Urinary bladder (tissue), 4 donors: ENCODE measurements at places on chromosomes 2 and 18. TPM values are rescaled to one million over a fixed set of nuclear protein-coding genes. Genes with fewer than 3 reads are reported as not detected.

The SRD5A2 gene
- total RNA-seq: 16.2 TPM

The PLB1 gene
- total RNA-seq: 5.0 TPM

The SPR gene
- total RNA-seq: 5.5 TPM

The TUBA3E gene
- total RNA-seq: not detected

The EML6 gene
- total RNA-seq: 3.9 TPM

The GAL3ST2 gene
- total RNA-seq: not detected

The CFAP65 gene
- not detected for total RNA-seq

The MC2R gene
- not detected for total RNA-seq

DNA sequence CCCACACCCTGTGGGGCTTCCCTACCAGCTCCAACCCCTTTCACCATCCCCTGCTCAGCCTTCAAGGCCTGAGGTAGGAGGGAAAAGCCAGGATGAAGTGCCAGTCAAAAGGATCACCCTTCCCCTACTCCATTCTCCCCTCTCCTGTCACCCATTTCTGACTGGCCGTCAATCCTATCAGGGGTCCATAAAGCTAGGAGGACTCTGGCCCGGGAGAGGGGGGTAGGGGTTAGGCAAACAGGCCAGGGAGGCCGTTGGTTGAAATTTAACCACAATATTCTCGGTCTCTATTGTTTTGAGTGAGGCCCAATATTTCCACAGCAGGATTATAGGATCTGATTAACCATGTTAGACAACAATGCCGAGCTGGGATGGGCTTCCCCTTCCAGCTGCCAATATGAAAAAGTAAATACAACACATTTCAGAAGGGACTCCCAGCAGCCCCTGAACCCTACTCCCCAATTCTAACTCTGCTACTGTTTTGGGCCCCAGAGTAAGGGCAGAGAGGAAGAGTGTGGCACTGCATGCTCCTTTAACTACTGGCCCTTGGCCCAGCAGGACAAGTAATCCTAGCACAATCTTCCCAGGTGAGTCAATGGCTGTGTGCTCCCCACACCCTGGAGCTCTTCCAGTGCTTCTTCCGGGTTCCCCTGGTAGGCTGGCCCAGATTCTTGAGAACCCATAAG lies 10.6 kb upstream of the IHH start:
- DNase-seq: no peak

- no peak for DNase-seq
Measured at GRCh38 chr18:71450257-71450656, 1093.9 kb downstream of the CBLN2 start.

DNA sequence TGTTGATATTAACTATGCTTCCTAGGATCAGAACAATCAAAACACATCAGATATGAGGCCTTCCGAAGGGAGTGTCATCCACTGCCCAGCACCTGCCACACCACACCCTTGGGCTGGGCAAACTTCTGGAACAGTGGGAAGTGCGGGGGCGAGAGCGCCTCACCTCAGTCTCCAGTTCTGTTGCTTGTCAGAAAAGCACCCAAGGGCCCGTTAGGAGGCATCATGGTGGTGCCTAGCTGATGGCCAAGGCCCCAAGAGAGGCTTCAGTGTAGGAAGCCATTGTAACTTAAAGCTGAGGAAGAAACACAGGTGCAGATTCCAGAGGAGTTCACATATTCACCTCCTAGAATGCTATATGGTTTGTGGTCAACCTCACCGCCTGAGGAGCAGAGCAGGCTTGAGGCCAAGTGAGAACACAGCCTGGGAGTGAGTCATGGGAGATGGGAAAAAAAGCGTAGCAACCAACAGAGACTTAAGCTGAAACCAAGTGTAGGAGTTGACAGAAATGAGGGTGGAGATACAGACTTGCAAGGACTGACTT lies 85.1 kb upstream of the ATL2 start:
- no peak for DNase-seq

DNA sequence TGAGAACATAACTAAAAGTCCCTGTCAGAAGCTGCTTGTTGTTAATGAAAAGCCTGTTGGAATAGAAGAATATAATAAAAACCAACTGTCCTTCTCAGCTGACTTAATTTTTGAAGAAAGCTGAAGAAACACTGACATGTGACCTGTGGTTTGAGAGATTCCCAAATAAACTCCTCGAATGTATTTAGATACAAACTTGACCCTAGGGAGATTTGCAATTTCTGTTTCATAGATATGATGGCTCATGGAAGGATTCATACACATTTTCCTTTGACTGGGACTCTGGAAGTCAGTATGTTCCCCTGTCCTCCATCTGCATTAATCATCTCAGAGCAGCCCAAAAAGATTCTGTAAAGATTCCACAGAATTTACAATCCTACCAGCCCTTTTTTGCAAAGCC lies 195.1 kb downstream of the TMEM247 start:
- no peak for DNase-seq

- no peak for DNase-seq
Measured at GRCh38 chr2:20035955-20036666, 15.3 kb downstream of the LAPTM4A start.

GRCh38 chr18:31373641-31374040 lies 2.9 kb upstream of the DSG4 start:
- DNase-seq: no peak

DNA sequence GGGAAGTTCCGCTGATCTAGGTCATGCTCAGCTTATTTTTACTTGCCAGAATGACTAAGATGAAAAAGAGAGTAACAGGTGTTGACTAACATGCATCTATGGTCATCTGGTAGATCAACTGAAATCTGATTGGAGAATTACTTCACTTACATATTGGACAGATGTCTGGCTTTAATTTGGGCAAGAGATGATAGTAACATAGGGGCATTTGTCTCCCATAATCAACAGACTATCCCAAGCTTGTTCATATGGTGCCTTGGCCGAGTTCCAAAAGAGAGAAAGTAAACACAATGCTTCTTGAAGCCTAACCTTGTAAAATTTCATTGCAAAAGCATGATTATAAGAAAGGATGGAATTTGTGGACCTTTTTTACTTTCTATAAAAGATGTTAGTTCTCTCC lies 503.7 kb downstream of the ADCYAP1 start:
- DNase-seq: no peak

DNA sequence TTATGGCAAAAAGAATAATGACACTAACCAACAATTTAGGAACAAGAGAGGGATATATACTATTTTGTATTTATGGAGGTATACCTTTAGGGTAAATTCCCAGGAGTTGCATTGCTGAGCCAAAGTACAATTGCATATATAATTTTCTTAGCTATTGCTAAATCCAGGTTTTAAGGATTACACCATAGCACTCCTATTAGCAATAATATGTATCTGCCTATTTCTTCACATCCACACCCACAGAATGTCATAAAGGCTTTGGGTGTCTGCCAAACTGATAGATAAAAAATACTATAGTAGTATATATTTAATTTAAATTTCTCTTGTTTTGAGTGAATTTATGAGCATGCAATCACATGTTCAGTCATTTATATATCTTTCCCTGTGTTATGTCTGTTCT lies 11.5 kb upstream of the SERPINB13 start:
- no peak for DNase-seq

DNA sequence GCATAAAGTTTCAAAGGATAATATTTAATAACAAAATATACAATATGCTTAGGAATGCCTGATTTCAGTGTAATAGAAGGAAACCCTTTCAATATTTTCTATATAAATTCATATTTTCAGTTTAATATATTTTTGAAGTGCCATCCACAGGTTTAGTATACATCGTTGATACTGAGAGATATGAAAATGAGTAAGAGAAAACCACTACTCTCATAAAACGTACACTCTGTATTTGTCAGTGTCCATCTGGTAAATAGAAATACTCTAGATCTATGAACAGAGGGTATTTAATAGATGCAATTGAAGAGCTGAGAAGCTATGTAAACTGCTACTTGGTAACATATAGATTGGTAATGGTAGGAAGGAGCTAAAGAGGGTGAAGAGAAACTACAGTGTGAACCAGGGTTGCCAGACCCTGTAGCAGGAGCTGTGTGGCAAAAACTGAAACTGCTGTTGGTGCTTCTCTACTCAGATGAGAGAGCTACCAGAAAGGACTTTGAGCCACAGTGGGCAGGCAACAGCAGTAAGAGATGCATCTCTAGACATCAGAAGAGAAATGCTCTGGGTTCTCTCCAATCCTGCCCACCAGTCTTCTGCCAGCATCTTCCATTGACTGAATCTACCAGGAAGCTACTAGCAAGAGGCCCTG lies 187.4 kb downstream of the CCDC102B start:
- no peak for DNase-seq

GRCh38 chr18:56795381-56795780 lies 144.2 kb downstream of the WDR7 start:
- DNase-seq: no peak

DNA sequence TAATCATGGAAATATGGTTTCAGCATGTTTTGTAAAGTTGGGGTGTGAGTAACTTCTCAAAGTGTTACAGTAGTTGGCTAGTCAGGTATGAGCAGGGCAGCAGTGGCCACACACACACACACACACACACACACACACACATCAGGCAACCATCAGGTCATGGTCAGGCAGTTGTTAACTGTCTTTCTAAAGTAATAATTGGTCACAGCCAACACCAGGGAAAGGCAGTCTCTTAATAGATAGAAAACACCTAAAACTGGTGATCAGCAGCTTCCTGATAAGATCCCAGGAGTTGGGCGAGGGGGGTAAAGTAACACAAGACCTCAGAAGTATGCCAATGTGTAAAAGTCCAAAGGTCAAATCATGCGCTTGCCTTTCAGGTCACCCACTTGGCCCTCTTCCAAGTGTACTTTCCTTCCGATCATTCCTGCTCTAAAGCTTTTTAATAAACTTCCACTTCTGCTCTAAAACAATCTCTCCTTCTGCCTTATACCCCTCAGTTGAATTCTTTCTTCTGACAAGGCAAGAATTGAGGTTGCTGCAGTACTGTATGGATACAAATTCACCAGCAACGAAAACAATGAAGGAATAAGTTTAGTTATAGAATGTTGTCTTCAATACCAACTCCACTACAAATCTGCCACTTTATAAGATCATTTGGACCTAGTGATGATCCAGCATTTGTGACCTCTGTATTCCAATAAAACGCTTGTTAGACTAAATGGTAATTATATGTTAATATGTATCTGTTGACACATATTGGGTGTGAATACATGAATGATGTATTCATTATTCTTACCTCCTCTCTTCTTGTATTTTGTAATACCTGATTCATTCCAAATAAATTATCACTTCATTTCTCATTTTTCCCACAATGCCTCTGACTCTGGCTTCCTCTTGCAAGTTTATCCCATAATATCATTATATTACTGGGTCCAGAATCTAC lies 254.3 kb downstream of the METTL4 start:
- DNase-seq: no peak

DNA sequence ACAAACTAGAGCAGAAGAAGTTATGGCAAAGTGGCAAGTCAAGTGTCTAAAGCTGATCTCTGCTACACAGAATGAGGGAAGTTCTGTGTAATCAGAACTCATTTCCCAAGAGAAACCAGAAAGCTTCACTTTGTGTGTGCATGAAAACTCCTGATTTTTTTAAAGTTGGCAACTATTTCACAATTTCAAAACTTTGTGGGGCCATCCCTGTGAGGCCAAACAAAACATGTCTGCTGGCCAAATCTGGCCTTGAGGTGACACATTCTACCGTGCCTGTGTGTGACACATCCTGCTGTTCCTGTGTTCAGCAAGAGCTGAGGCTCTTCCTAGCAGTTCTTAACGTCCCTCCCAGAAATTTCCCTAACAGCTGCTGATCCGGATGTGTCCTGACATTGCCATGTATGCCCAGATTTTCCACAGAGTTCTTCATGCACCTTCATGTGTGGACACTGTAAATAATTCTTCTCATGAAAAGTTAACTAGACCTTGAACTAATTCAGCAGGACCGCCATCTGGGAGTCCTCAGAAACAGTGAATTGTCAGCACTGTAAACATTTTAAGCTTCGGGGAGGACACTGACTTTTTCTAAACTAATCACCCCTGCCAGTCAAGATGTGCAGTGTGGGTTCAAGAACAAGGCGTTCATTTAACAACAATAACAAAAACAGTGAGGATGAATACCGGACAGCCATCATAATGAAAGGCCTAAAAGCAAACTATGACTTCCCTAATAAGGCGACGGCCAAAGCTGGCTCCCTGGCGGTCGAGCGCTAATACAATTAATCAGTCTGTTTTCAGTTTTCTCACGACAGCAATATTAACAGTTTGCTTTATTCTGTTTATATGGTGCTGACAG lies 99.0 kb downstream of the PLEKHM3 start:
- peak; percentile 33 for DNase-seq

- no peak for DNase-seq
Measured at GRCh38 chr2:212249451-212249850, 289.2 kb downstream of the ERBB4 start.

GRCh38 chr2:84839851-84840250 lies 41.0 kb downstream of the TRABD2A start:
- no peak for DNase-seq

DNA sequence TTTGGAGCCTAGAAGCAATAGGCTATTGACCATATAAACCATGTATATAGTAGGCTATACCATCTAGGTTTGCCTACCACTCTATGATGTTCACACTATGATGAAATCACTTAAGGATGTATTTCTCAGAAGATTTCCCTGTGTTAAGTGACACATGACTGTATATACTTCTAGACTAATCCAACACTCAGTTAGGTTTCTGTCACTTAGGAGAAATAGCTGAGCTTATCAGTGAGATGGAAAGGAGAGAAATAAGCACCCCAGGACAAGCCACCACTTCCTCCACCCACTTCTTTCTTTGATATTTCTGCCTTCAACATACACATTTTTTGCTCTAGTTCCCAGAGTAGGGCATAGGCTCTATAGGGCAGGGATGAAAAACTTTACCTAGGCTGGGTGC lies 7.8 kb downstream of the PECR start:
- DNase-seq: no peak

GRCh38 chr2:147181351-147182029 lies 663.3 kb upstream of the ACVR2A start:
- DNase-seq: no peak

GRCh38 chr18:45462179-45462578 lies 153.1 kb upstream of the SLC14A2 start:
- DNase-seq: no peak

DNA sequence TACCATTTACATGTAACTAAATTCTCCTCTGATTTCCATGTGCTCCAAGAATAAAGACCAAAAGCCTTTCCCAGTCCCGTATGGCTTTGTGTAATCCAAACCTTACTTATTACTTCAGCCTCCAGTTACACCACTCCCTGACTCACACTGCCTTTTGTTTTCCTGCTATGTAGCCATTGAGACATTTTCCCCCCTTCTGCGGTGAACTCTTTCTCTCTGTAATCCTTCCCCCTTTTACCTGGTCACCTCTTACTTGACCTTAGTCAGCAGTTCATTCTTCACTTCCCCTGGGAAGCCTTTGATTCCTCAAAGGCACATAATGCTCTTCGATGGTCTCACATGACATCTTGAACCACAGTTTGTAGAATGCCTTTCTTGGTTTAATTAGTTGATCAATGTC lies 256.0 kb upstream of the FANCL start:
- no peak for DNase-seq

- DNase-seq: no peak
Measured at GRCh38 chr2:116874021-116874420, 940.5 kb upstream of the DDX18 start.

GRCh38 chr18:9737472-9738121 lies 29.5 kb downstream of the RAB31 start:
- DNase-seq: no peak
